ENCODE measurements at places on chromosomes 4 and X. TPM values are rescaled to one million over a fixed set of nuclear protein-coding genes. Genes with fewer than 3 reads are reported as not detected.

- H3K4me3 ChIP-seq, result no peak overlapping the region
- no peak overlapping the region for H3K27ac ChIP-seq
- H3K27me3 ChIP-seq, result no peaks in the 10 kb centered on the region
- DNase-seq, result no peak
Measured at GRCh38 chr4:60865273-60865672, 334.9 kb upstream of the ADGRL3 start.

The PLAC1 gene
- total RNA-seq, result not detected

DNA sequence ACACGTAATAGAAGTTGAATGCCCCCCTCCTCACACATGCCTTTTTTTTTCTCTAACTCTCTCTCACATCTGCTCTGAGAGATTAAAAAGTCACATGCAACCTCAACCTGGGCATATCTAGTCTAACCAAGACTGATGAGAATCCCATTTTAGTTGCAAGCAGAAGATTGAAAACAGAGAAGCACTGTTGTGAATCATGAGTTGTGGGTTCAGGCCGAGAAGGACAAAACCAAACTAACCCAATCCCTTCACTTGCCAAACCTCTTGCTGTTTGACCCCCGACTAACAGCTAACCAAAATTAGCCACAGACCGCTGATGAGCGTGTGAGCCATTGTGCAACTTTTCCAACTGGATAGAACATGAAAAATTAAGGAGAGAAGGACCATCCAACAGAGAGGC lies 31.8 kb downstream of the CXCL1 start:
- no peak overlapping the region for H3K4me3 ChIP-seq
- H3K36me3 ChIP-seq, result no peaks in the 10 kb centered on the region
- H3K27ac ChIP-seq, result no peak overlapping the region
- H3K4me1 ChIP-seq, result no peaks in the 10 kb centered on the region

DNA sequence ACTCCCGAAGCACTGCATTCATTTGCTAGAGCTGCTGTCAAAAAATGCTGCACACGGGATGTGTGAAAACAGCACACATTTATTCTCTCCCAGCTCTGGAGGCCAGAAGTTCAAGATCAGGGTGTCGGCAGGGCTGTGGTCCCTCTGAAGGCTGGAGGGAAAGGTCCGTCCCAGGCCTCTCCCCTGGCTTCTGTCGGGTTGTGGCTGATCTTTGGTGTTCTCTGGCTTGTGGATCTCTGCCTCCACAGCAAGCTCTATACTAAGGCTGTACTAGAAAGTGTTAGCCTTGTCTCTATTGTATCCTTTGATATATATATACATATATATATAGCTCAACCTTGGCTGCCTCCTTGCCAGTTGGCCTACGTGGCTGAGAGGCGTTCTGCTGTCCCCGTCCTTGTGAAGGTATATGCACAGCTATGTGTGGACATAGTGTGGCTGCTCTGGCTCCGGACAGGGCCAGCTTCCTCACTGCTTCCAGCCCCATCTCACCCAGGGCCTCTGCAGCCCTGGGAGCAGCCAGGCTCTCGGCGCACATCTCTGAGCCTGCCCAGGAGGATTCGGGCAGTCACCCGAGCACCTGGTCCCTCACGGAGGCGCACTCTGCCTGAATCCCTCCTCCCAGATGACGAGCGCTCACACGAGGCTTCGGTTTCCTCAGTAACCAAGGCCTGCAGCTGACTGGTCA lies 15.0 kb upstream of the DUSP9 start:
- DNase-seq, result no peak
- H3K27me3 ChIP-seq, result no peaks in the 10 kb centered on the region
- no peak overlapping the region for H3K27ac ChIP-seq
- H3K4me3 ChIP-seq, result no peak overlapping the region
- no peaks in the 10 kb centered on the region for H3K4me1 ChIP-seq

The TSPYL2 gene
- 112 TPM for total RNA-seq
